ENCODE measurements at places on chromosomes 1 and 21. TPM values are rescaled to one million over a fixed set of nuclear protein-coding genes. Genes with fewer than 3 reads are reported as not detected.

DNA sequence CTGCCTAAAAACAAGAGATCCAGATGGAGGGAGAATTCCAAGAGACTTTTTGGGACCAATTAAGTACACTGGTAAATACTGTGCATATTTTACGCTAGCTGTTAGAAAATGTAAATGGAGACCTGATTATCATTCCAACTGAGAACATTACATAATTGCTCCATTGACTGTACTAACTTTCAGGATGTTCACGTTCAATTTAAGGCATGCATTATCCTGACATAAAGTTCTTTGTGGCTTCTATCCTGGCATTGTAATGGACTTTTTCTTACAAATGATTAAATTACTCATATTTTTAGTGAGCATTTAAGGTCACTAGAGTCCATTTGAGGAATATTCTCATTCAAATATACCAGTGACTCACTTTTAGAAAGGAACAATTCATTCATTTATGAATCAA, 883.3 kb upstream of the TMPRSS15 start:
- no peak for DNase-seq

DNA sequence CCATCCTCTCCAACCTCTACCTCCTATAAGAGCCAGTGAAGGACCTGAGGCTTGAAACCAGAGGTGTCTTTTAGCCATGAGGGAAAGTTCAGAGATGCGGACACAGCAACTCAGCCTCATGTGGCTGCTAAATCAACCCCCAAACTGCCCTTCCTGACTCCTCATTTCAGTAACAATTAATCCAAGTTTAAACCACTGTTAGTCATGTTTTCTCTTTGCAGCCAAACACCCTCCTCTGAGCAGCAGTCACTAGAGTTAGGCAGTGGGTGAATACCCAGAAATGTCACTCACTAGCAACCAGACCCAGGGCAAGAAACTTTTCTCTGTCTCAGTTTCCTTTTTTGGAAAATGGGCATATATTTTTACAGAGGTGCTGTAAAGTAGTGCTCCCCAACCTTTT, 71.2 kb downstream of the KCNJ15 start:
- DNase-seq, result no peak

DNA sequence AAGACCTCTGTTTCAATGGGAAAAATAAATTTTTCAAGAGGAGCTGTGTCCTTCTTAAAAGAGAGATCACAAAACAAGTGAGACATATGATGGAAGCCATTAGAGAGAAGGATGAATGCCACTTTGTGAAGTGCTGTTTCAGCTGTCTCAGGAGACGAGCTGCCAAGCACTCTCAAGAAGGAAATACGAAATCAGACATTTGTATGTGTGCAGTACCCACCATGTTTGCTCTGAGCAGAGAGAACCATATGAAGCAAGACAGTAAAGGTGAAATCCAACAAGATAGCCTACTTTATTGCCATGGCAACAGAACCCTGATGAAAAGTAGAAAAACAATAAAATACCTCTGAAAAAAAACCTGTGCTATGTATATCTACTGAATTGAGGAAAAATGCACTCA, 168.1 kb downstream of the AMY1C start:
- no peak for DNase-seq

DNA sequence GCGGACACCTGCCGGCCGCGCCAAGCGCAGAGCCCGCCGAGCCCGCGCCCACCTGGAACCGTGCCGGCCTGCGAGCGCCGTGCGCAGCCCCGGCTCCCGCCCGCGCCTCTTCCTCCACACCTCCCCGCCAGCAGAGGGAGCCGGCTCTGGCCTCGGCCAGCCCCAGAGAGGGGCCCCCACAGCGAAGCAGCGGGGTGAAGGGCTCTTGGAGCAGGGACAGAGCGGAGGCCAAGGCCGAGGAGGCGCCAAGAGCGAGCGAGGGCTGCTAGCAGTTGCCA, 50.1 kb upstream of the KRTAP19-8 start:
- no peak for DNase-seq

GRCh38 chr1:227378871-227379554, 60.7 kb upstream of the CDC42BPA start:
- DNase-seq, result no peak

The WNT3A gene
- total RNA-seq, result not detected

The RORC gene
- total RNA-seq, result not detected

The LYPD8 gene
- not detected for total RNA-seq

The LCA5L gene
- 0.22 TPM for total RNA-seq

The ADCY10 gene
- not detected for total RNA-seq

The BARHL2 gene
- not detected for total RNA-seq

All from lung microvascular endothelial cell (primary cell).